ENCODE measurements at places on chromosomes 6 and 20.

DNA sequence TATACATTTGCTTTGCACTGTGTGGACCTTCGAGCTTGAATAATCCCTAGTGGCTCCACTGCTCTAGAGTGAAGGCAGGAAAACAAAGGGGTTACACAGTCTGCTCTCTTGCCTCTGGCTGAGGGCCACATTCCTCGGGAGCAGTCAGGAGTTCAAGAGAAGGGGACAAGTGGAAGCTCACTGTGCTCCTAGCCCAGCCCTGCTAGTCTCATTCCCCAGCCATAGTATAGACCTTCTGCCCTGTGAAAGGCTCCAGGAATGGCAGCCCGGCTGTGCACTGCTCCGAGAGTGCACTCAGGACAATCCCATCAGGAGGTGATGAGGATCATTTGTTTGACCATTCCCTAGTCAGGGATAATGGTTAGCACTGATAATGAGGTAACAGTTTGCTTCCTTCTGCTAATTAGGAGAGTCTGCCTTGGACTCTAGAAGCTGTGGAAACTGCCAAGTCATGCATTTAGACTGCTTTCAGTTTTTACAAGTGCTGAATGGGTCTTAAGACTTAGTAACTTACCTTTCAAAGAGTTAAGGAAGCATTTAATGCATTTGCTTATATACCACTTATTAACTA is 8.5 kb downstream of the IYD start:
- no peak for DNase-seq

DNA sequence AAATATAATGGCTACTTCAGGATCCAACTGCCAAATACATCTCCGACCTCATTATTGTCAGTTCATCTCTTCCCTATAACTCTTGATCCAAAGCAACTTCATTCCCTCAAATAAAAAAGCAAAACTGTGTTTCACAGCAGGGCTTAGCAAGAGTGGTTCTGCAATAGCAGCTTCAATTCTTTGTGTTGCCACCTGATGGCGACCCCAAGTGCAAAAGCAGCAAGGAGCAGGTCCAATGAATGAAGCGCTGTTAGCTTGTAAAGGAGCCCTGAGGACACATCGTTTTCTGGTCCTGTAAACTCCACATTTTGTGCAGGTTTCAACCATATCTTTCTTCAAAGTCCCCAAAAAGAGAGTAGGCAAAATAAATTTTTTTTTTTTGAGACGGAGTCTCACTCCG is 19.6 kb downstream of the RTN4IP1 start:
- DNase-seq, result no peak

GRCh38 chr6:4446982-4447381 is 311.6 kb upstream of the ECI2 start:
- DNase-seq, result no peak

DNA sequence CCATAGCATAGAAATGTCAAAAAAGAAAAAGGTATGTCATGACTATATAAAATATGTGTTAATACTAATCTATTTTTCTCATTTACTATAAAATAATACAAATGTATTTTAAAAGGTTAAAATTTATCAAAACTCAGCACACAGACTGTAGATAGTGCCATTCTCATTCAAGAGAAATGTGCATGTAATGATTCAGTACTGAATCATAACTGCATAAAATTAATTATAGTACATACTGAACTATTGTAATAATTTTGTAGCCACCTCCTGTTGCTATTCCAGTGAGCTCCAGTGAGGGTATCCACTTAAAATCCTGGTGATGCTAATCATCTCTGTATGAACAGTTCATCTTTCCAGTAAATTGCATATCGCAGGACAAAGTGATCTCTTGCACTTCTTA is 82.8 kb downstream of the HMGCLL1 start:
- no peak for DNase-seq

GRCh38 chr6:5068153-5068751 is 16.9 kb upstream of the PPP1R3G start:
- no peak for DNase-seq

GRCh38 chr6:53735896-53736295 is 58.9 kb upstream of the LRRC1 start:
- no peak for DNase-seq

DNA sequence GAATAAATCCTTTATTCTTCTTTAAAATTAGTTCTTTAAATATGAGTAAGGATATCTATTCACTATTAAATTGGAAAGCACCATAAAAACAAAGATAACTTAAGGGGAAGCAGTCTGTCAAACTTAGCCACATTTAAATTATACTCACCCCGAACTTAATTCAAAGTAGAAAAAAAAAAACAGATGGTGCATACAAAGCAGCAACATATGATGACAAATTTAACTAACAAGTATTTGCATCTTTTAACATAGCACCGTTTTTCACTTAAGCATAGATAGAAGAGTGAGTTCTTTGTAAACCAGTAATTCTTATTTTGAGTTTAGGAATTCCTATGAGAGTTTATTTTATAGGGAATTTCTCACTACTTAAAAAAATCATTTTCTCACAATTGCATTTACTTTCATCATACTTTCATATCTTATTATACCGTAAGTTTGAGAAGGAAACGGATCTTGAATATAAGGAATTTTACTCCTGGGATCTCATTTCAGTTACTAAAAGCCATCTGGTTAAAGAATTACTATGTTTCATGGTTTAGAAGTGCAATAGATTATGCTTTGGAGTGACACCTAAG is 828.2 kb upstream of the MAP3K7 start:
- no peak for DNase-seq

DNA sequence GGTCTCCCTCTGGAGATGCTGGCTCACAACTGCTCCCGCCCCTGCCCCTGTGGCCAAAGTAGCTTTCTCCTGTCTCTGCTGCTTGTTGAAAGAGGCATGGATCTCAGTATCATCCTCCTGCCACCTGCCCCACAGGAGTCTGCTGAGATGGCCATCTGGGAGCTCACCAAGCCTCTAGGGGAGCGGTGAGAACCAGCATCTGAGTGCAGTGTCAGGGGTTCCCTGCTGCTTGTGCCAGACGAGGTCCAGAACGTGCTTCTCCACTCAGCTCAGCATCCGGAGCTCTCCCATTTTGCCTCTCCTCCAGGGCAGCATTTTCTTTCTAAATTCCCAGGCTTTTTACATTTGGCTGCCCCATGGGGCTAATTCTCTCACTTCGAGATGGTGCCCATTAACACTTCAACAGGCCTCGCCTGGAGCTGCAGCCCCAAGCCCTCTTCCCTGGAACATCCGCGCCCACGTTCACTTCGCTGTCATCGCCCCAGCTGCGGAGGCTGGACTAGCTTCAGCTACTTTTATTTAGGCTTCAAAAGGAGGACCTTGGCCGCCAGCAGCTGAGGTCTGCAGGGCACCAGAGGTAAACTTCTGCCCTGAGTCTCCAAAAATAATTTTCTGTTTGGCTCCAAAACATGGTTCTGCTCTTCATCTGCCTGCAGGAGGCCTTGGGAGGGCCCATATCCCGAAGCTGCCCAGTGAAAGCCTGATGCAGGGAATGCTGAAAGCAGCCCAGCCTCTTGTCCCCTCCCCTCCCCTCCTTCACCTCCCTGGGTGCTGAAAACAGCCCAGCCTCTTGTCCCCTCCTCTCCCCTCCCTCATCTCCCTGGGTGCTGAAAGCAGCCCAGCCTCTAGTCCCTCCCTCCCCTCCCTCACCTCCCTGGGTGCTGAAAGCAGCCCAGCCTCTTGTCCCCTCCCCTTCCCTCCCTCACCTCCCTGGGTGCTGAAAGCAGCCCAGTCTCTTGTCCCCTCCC is 25.2 kb upstream of the MLN start:
- no peak for DNase-seq

GRCh38 chr20:47217482-47218446 is 138.7 kb downstream of the ZMYND8 start:
- no peak for DNase-seq

Measured in activated gamma-delta T cell treated with anti-CD3 and anti-CD28 coated beads, Interleukin-2, amount 50 U/mL, for 16 hours (primary cell).